CD8-positive, alpha-beta T cell (primary cell): ENCODE measurements at places on chromosomes 11 and 22. TPM values are rescaled to one million over a fixed set of nuclear protein-coding genes. Genes with fewer than 3 reads are reported as not detected.

- DNase-seq, result no peak
These were observed 6.9 kb downstream of the IGF2 start for GRCh38 chr11:2132246-2132645.

GRCh38 chr11:84300092-84300491 lies 1013.9 kb upstream of the CCDC90B start:
- DNase-seq, result no peak

DNA sequence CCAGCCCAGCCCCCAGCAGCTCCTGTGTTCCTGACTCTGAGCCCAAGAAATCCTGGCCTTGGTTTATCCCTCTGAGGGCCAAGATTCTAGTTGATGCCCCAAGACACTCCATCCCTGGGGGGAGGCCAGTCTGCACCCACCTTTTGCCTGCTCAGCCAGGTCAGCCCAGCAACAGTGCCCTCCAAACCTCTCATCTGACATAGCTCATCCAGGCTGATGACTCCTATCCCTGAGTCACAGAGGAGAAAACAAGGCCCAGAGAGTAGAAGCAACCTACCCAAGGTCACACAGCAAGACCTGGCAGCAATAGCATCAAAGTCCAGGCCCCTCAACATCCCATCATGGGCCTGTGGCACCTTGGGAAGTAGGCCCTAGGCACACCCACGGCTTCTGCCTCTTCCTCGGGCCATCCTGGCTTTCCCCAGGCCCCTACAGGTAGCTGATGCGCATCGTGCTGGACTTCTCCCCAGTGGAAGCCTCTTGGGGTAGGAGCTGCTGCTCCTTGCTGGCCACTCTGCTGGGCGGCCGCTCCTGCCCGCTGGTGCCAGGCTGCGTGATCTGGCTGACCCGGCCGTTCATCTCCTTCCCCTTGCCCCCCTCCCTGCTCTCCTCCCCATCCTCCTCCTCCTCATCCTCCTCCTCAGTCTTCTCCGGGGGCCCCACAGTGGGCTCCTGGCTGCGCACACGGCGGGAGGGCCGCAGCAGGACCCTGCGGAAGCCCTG lies 6.0 kb downstream of the SSTR3 start:
- DNase-seq, result no peak

Gene SYNGR1
- 2.6 TPM for total RNA-seq

- DNase-seq, result no peak
These were observed 28.6 kb upstream of the LDHA start for GRCh38 chr11:18365741-18366140.

- no peak for DNase-seq
These were observed 109.1 kb downstream of the LARGE1 start for GRCh38 chr22:33811208-33811607.

Gene MS4A6A
- total RNA-seq, result not detected

Gene FBXO7
- total RNA-seq, result 172 TPM

Gene MUC5AC
- not detected for total RNA-seq

DNA sequence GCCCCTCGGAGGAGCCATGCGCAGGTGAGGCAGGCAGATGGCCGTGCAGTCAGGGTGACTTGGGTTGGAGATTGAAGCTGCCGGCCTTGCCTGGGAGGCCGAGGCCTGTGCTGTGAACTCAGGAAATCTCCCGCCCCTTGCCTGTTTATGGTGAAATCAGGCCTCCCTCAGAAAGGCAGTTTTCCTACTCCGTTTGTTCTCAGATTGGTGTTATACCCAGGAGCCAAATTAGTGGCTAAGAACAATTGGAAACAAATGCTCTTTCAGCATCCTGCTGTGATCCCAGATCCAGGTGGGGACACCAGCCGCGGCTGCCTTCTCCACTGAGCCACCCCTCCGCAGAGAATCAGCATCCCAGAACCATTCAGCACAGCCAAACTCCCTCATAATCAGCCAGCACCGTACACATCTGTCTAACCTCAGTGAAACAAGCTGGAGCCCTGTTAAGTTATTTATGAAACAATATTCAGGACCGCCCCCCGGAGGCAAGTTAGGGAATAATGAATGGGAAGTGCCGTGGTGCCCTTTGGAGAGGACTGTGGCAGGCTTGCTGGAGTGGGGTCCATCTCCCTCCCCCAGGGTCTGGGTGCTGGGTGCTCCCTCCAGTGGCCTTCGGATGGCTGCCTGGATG lies 60.0 kb downstream of the PKNOX2 start:
- DNase-seq, result no peak

- no peak for DNase-seq
These were observed 60.1 kb upstream of the CLTCL1 start for GRCh38 chr22:19351604-19352003.

Gene ARHGAP20
- 0.06 TPM for total RNA-seq

DNA sequence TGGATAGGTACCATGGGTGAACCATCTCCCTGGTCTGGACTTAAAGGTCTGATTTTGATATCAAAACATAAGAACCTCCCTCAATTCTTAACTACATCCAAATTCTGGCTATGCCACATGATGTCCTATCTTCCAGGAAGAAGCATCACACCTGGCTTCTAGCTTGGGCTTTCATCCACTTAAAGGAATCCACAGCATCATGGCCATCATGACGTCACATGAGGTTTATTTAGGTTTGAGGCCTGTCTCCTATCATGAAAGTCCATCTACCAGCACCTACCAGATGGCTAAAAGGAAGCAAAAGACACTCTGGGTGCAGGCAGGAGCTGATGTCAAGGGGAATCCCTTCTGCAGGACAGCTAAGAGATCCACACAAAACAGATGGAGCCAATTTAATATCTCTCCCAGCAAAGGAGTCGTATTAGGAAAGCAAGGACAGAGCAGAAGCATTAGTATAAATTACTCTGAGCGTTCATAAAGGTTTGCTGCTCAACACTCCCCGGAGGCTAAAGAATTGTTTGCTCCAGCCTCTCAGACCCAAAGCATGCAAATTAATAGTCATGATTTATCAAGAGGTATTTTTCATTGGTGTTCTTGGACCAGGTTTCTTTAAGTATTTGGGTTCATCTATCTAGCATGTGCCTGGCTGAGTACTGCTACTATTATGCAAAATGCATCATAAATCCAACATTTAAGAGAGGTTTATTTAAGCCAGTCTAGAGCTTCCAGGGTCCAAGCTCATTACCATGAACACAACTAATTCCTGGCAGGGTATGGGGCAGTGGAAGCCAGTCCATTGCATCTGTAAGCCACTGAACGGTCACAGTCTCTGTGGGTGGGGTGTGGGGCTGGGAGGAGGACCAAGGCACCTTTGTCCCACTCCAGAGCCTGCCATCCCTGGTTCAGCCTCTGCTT lies 47.2 kb downstream of the GALNT18 start:
- DNase-seq, result no peak

Gene ARHGAP42
- 0.38 TPM for total RNA-seq

DNA sequence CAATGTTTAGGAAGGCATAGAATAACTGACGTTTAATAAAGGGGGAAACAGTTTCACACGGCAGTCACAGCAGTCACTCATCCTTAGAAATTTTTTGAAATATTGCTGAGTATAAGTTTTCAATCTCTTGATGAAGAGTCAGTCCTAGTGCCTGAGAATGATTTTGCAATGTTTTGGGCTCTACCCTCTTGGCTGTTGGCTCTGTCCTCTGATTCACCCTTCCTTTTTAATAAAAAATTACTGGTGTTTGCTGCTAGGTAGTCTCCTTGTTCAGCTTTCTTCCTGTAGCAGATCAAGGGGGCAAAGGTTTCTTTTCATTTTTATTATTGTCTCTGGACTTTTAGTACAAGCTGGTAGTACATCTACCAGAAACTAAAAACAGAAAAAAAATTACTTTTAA lies 194.3 kb upstream of the ANO3 start:
- no peak for DNase-seq
